CD8-positive, alpha-beta T cell (primary cell): ENCODE measurements at places on chromosomes 7 and 10. TPM values are rescaled to one million over a fixed set of nuclear protein-coding genes. Genes with fewer than 3 reads are reported as not detected.

EN2 gene
- total RNA-seq: not detected

ABCC2 gene
- total RNA-seq: 3.3 TPM

CDK14 gene
- total RNA-seq: 0.19 TPM

CHST15 gene
- total RNA-seq: 0.19 TPM

FAM170B gene
- not detected for total RNA-seq

FGF8 gene
- not detected for total RNA-seq

CDK13 gene
- total RNA-seq: 132 TPM

CCL24 gene
- total RNA-seq: not detected

NUDCD3 gene
- 40.6 TPM for total RNA-seq

VWDE gene
- total RNA-seq: 0.43 TPM

NPSR1 gene
- not detected for total RNA-seq

PNLIPRP3 gene
- not detected for total RNA-seq

CREB3L2 gene
- 12.6 TPM for total RNA-seq

TBC1D12 gene
- not detected for total RNA-seq

PAX4 gene
- not detected for total RNA-seq

RINT1 gene
- 46.3 TPM for total RNA-seq

PKD2L1 gene
- total RNA-seq: not detected

AKR1C1 gene
- total RNA-seq: 0.62 TPM

TMEM229A gene
- total RNA-seq: not detected

C10orf95 gene
- total RNA-seq: 0.31 TPM

ENKUR gene
- total RNA-seq: not detected

TMEM213 gene
- total RNA-seq: not detected

CPED1 gene
- total RNA-seq: not detected

UPK3B gene
- total RNA-seq: 2.4 TPM

NRAP gene
- not detected for total RNA-seq

FZD1 gene
- total RNA-seq: not detected

NOS3 gene
- total RNA-seq: 1.4 TPM

CHN2 gene
- total RNA-seq: 10.3 TPM

ZNF804B gene
- not detected for total RNA-seq

ATG9B gene
- 9.2 TPM for total RNA-seq

UTF1 gene
- total RNA-seq: not detected

KAZALD1 gene
- total RNA-seq: not detected

DENND10 gene
- total RNA-seq: 30.5 TPM

VAX1 gene
- not detected for total RNA-seq

GPR37 gene
- not detected for total RNA-seq

NRCAM gene
- 14.8 TPM for total RNA-seq

JAZF1 gene
- 6.1 TPM for total RNA-seq

MYL7 gene
- total RNA-seq: not detected

SFRP5 gene
- 4.3 TPM for total RNA-seq

GNGT1 gene
- total RNA-seq: not detected

IQUB gene
- total RNA-seq: not detected

SRRM3 gene
- not detected for total RNA-seq

CDC14C gene
- not detected for total RNA-seq

GJC3 gene
- total RNA-seq: not detected

VOPP1 gene
- 38.9 TPM for total RNA-seq

AGMO gene
- not detected for total RNA-seq

CTAGE6 gene
- 0.33 TPM for total RNA-seq

SNX10 gene
- total RNA-seq: 3.9 TPM

ADGRA1 gene
- total RNA-seq: not detected

COL26A1 gene
- not detected for total RNA-seq
